ENCODE measurements at places on chromosomes 13 and 19.

DNA sequence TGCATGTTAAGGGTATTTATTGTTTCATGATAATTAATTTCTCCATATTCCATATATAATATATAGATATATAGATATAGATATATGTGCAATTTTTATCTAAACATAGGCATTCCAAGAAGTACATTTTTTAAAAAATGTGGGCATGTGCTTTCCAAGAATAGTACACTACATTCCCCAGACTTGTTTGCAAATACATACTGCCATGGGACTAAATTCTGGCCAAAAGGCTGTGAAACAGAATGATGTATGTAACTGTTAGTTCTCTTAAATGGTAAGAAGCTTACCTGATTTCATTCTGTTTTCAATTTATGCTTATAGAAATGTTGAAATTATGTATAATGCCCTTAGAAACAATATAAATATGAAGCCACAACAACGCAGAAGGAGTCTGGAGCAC, 503.2 kb upstream of the SPRY2 start:
- no peak for DNase-seq

DNA sequence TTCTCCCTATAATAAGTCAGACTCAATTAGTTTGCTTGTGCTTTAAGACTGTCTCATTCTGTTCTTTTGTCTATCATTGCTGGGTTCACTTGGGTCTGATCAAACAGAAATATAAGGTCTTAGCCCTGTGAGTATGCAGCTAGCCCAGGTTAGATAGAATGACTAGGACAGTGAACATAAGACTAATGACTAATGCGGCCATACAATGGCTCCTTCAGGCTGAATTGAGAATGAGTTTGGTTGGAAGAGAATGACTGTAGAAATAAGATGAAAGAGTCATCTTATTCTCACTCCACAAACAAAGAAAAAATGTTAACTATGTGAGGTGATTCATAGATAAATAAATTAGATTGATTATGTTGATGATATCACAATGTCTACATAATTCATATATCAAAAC, 50.1 kb upstream of the OBI1 start:
- DNase-seq, result no peak

DNA sequence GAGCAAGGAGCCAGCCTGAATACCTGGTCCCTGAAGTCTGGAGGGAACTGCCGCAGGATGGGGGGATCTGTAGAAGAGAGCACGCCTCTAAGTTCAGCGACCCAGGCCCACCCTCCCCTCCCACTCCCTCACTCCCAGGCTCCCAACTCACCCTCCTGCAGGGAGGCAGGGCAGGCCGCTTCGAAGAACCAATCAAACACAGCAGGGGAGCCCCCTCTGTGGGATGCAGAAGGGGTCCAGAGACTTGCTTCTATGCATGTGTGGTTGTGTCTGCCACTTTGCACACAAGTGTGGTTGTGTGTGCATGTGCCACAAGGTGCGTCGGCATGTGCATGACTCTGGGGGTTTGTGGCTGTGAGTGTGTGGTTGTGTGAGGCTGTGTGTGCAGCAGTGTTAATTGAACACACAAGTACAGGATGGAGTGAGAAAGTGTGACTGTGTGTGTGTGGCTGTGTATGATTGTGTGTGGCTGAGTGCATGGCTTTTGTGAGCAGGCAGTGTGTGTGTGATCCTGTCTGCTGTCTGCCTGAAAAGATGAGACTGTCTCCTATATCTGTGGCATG, 1.7 kb downstream of the DENND1C start:
- DNase-seq, result no peak

- peak; percentile 86 for DNase-seq
Observed at GRCh38 chr13:80342471-80343371, 1.8 kb upstream of the SPRY2 start.

- no peak for DNase-seq
Observed at GRCh38 chr13:46179491-46179908, 2.5 kb downstream of the LCP1 start.

All from renal pelvis (tissue), 12 donors.